ENCODE measurements at places on chromosomes 11 and 22.

- DNase-seq = no peak
Observed at GRCh38 chr11:32262367-32262766, 171.5 kb downstream of the RCN1 start.

DNA sequence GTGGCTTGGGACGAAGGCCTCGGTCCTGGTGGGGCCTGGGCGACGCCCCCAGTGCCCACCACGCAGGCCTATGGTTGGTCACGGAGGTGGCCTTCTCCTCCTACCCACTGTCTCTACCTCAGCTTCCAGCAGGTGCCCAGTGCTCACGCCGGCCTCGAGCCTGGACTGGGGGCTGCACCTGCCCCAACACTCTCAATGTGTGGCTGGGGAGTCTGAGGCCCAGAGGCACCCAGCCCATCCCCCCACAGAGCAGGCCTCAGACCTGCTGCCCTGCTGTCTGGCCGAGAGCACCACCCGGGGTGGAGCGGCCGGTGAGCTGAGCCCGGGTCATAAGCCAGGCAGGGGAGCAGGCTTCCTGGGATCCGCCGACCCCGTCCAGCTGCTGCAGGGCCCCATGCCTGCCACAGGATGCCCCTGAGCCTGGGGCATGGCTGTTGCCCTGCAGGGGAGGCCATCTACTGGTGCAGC, 28.6 kb upstream of the MUC5AC start:
- no peak for DNase-seq

DNA sequence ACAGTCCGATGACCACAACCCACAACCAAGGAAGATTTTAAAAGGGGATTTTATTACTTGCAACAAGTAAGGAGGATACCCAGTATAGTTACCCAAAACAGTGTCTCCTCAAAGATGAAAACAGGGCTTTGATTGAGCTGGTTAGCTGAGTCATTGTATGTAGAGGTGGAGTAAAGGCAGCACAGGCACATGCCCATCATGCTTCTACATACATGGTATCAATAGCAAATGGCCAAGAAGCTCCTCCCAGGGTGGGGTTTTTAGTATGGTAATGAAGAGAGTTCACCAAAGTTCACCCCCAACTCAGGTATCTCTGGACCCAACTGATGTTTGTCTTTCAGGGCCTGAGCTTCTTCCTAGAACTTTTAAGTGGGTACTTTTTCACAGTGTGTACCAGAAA, 157.1 kb upstream of the CEP126 start:
- no peak for DNase-seq

GRCh38 chr11:99424313-99425084, 403.8 kb downstream of the CNTN5 start:
- no peak for DNase-seq

GRCh38 chr11:121755906-121756305, 303.1 kb upstream of the SORL1-AS1 start:
- no peak for DNase-seq

GRCh38 chr11:112655371-112655770, 305.8 kb upstream of the NCAM1 start:
- peak; percentile 6 for DNase-seq

DNA sequence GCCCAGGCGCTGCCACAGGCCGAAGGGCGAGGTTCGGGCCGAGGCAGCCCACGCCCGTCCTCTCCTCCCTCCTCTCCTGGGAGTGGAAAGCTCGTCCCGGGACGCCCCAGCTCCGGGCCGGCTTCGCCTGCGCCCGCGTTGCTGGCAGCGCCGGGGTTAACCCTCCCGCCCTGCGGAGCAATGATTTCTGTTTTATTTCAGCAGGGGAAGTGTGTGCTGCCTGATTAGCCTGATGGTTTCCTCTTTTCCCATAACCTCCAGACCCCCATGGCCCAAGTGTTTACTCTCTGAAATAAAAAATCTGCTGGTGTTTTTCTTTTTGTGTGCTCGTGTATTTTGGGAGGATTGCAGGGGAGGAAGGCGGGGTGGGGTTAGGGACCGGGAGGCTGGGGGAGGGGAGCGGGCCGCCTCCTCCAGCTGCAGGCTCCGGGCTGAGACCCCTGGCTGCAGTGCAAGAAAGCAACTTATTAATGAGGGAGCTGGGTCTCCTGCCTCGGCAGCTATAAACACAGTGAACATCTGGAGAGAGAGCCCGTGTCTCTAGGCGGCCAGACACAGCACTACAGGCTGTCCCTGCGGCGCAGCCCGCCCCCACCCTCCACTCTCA, 38.6 kb downstream of the ETS1 start:
- peak; percentile 62 for DNase-seq

- peak; percentile 47 for DNase-seq
Observed at GRCh38 chr11:119295178-119295577, 21.8 kb downstream of the MCAM start.

GRCh38 chr11:44162004-44162403, 66.5 kb downstream of the EXT2 start:
- no peak for DNase-seq

GRCh38 chr11:88292171-88292843, 45.2 kb downstream of the CTSC start:
- DNase-seq = no peak

DNA sequence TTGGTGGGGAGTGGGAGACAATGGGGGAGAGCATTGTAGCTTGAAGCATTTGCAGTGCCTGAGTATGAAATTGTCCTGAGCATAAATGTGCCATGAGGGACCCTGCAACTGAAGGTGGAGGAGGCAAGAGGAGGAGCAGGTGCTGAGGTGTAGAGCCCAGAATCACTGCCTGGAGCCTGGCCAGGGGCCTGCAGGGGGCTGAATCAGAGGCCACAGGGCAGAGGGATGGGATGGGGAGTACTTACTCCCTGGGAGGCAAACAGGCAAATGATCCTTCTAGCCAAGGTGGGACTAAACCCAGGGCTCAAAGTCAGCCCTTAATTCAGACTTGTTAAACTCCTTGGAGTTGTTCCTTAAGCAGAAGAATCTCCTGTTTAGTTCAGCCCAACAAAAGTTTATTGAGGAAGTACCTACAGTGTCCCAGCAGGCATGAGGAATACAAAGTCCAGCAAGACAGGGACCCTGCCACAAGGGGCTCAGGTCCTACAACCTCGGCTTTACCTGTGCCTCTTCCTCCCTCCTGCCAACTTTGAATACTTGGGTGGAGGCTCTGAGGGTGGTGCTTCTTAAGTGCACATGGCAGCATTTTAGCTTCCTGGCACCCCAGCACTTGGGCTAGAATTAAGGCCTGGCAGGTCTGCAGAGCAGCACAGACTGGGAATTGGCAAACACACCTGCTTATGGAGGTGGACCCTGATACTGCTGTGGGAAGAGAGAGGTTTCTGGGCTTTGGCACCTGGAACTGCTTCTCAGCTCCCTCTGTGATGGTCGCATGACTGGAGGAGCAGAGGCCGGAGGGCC, 20.0 kb downstream of the MICAL2 start:
- DNase-seq = no peak

GRCh38 chr22:37745548-37746365, 48.9 kb downstream of the TRIOBP start:
- DNase-seq = peak; percentile 92

DNA sequence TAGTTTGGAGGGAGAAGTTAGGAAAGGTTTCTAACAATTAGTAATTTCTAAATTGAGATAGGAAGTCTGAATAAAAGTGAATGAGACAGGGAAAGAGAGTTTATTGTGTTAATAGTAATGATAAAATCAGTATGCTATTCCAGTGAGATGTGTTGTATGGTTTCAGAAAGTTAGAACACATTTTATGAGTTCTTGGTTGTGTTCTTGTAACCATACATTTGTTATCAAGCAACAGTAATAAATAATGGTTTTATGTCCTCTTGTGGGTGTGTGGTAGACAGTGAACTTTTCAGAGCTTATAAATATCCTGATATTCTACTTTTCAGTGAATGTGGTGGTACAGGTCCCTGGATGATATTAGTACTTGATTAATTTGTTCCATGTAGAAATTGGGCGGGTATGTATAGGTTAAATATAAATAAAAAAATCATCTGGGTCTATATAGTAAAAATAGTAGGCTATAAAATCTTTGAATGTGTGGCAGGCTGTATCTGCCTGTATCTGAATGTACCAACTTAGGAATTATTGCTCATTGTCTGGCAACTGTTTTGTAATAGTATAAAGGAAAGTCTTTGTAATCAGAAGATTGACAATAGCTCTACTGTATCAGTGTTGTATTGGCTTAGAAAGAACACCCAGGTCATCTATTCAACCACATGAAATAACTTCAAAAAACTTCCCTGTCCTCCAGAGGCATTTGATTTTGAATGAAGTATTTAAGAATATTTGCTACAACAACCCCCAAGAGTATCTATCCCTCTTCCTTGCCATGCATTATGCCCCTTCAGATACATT, 54.8 kb downstream of the UVRAG start:
- no peak for DNase-seq

DNA sequence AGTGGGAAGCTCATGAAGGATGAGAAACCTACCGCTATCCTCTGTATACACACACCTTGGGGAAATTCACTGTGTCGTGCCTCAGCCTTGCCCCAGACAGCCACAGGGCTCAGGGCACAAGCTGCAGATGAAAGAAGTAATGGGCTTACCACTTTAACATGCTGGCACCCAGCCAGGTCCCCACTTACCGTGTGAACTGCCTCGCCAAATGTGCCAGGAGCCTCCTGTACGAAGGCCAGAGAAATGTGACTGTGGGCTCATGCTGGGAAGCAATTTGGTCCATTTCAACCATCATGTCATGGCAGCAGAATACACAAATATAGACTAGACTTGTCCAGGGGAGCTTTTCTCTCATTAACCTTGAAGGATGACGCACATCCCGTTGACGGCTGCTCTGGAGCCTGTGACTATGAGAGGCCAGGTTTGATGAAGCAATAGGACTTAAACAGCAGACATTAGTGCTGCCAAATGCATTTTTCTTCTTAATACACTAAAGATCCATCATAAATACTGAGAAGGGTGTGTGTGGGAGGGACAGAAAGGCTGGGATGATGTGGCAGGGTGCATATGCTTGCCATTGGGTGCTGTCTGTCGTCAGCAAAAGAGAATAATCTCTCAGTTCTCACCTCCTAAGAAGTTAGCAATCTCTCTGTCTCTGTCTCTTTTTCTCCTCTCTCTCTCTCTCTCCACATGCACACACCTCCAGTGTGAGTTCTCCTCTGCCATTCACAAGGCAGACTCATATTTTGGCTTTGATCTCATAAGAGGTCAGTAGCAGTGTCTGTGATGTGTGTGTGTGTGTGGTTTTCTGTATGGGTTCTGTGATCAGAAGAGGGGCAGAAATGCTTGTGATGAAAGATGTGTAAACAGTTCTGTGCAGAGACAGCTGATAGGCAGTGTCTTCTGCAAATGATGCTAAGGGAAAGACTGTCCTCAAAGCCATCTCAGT, 142.4 kb downstream of the KIRREL3 start:
- no peak for DNase-seq

DNA sequence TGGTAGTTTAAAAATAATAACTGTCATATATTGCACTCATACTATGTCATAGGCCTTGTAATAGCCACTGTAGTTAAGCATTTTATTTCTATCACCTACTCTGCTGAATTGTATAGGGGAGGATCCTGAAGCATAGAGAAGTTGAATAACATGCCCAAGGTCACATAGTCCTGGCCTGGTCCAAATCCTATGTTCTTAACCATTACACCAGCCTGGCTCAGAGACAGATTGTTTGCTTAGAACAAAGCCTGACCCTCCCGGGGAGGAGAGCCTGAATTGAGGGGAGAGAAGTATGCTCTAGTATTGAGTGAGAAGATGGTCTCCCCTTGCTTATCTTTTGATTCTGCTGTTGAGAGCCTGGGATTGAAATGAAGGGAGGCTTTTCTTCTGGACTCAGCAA, 2.2 kb downstream of the NEU3 start:
- no peak for DNase-seq

GRCh38 chr11:48073031-48073861, 92.9 kb downstream of the PTPRJ start:
- no peak for DNase-seq

DNA sequence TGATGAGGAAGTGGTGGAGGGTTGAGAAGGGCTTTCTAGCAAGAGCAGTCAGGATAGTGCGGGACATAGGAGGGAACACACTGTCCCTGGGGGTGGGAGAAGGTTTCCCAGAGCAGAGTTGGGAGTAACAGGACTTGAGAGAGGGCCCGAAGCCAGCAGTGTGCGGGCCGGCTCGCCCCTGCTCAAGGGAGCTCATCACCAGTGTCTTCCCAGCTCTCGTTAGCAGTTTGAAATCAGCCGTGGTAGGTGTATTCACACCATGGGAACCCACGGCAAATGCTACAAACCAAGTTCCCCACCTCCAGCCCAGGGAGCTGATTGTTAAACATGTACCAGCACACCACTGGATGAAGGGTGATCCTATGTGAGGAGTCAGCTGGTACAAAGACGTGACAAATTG, 66.2 kb upstream of the EIF3D start:
- DNase-seq = no peak

DNA sequence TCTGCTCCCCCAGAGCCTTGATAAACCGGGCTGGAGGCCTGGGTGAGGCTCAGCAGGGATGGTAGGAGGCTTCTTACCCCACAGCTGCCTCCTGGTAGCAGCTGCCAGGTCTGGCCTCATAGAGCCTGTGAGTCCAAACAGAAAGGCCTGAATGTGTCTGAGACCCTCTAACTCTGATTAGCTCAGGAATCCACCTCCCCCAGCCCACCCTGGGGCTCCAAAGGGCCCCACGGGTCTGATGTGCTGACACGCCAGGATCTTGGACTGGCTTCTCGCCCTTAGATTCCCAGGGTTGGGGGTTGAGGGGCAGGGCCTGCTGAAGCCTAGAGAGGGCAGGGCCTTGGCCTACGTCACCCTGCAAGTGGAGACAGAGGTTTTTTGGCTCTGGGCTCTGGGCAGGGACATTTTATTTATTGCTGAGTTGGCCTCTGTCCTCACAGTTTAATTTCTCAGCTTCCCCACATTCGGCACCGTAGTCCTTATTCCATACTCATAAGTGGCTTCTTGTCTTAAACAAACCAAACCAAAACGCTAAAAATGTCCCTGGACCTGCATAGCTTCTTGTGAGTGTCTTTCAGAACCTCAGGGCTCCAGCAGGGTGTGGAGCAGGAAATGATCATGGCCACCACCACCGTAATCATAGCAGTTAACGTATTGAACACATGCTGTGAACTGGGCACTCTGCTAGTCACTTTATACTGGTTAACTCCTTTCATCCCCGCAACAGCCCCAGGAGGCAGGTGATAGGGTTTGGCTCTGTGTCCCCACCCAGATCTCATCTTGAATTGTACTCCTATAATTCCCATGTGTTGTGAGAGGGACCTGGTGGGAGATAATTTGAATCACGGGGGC, 25.1 kb downstream of the KIAA1671 start:
- peak; percentile 45 for DNase-seq

GRCh38 chr11:3000032-3000961, 8.2 kb upstream of the NAP1L4 start:
- no peak for DNase-seq

- DNase-seq = no peak
Observed at GRCh38 chr11:117356126-117356890, 28.7 kb downstream of the CEP164 start.

- DNase-seq = no peak
Observed at GRCh38 chr11:120378474-120378873, 42.3 kb downstream of the ARHGEF12 start.

- DNase-seq = no peak
Observed at GRCh38 chr11:113865873-113866272, 9.5 kb downstream of the USP28 start.

GRCh38 chr11:66720223-66720898, 8.7 kb downstream of the SPTBN2 start:
- DNase-seq = no peak
